Hair follicular keratinocyte (primary cell): ENCODE measurements at places on chromosomes 11 and 22. TPM values are rescaled to one million over a fixed set of nuclear protein-coding genes. Genes with fewer than 3 reads are reported as not detected.

Gene KCNJ5
- total RNA-seq = 1.1 and 12.3 TPM in 2 replicates

Gene OR5P2
- total RNA-seq = not detected in 2 replicates

Gene UBE2L3
- 65.3 and 84.4 TPM in 2 replicates for total RNA-seq

Gene PGA4
- total RNA-seq = not detected in 2 replicates

Gene PDGFD
- total RNA-seq = 0.15 TPM in 1 of 2 replicates, not detected in the other

Gene TRIM77
- total RNA-seq = not detected in 2 replicates

Gene EIF3D
- total RNA-seq = 437 and 456 TPM in 2 replicates

Gene KCNQ1OT1
- 0.11 and 0.31 TPM in 2 replicates for total RNA-seq

Gene CHRM4
- total RNA-seq = not detected in 2 replicates

Gene ESAM
- not detected in 2 replicates for total RNA-seq

Gene BTBD18
- not detected in 2 replicates for total RNA-seq

Gene OR10A2
- not detected in 2 replicates for total RNA-seq

Gene NUCB2
- 74.3 and 93.3 TPM in 2 replicates for total RNA-seq

Gene RAB38
- 107 and 151 TPM in 2 replicates for total RNA-seq

Gene DAGLA
- 0.16 and 0.49 TPM in 2 replicates for total RNA-seq

Gene PGR
- 0.15 TPM in 1 of 2 replicates, not detected in the other for total RNA-seq

Gene C2CD2L
- total RNA-seq = 4.5 and 7.3 TPM in 2 replicates

Gene PHLDA2
- total RNA-seq = 70.2 and 78.2 TPM in 2 replicates

Gene CCDC116
- total RNA-seq = not detected in 2 replicates

Gene CD3G
- total RNA-seq = not detected in 2 replicates

Gene P2RY2
- 7.2 and 13.2 TPM in 2 replicates for total RNA-seq
